Stimulated activated CD4-positive, alpha-beta T cell treated with anti-CD3 and anti-CD28 coated beads, Interleukin-2, amount 100 ng/mL, for 4 hours (primary cell): ENCODE measurements at places on chromosomes 2 and 18.
A peak's percentile ranks its signal among the peaks of the same experiment; 100 is the strongest.

DNA sequence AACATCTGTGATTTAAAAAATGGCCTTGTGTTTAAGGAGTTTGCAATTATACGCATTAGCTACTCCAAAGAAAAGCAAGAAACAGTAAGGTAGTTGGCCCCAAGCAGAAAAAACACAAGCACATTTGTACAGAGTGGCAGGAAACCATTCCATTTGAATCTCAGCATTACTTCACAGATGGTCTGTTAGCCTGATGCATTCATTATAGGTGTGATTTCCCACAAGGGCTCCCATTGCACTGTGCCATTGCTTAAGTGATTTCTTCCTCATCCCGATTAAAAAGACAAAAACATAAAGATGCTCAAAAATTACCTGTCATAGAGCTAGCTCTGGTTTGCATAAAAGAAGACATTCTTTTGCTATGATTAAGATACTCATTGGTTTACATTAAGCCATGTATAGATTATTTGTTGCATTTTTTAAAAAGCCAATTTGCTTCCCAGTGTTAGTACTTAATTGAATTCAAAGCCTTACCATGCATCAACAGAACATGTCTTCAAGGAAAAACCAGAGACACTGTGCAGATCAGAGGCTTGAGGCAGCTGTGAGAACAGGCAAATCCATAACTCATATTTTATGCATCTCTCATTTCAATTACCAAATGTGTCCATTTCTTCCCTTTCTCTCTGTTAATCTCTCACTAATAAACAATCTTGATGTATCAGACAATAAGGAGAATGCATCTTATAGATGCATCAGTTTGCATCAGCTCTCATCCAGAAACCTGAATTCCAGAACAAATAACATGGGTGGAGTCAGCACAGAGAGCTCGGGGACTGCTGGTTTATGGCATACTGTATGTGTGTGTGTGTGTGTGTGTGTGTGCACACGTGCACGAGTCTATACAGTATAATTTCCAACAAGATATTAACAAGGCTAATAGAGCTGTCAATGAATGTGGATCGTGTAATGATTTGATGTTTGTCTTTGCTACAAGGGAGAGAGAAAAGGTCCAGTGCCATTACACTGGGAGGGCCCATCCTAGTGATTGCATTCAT is 558.6 kb upstream of the HS6ST1 start:
- no peak for DNase-seq

DNA sequence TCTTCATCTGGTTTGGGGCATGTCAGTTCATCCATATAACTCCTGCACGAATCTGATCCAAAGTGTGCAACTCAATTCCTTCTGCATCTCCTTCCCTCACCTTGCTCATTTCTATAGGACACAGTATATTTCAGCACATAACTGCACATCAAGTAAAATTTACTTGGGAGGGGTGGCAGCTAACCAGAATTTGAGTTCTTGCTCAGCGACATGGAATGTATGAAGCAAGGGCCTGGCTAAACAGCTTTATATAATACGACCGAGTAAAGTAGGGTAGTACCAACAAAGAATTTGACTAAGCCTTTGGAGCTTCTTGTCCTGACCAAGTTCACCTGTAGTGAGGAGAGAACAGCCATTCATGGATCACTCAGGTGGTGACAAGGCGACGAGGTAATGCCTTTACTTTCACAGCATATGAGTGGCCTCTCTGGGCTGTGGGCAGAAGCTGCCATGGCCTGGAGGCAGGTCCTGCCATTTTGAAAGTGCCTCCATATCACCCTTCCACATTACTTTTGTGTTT is 570.2 kb upstream of the TNP1 start:
- DNase-seq, result no peak

GRCh38 chr2:204110751-204111516 is 174.4 kb downstream of the ICOS start:
- no peak for DNase-seq

DNA sequence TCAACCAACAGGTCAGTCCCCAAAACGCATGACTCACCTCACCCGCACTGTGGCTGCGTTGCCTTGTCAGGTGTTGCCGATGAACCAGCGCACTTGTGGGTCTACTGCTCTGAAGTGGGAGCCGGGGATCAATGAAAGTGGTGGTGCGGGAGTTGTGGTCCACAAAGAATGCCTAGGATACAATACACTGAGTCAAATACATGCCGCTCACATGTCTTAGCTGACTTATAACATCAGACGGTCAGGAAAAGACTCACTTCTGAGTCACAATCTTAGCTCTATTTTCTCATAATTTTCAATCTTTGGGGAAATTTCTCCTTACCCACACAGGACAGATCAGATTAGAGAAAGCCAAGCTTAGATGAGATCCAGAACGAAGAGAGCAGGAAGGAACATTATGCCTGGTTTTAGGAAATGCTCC is 107.1 kb upstream of the STK17B start:
- DNase-seq, result peak; percentile 32

GRCh38 chr2:59025157-59025757 is 784.1 kb upstream of the FANCL start:
- DNase-seq, result no peak

DNA sequence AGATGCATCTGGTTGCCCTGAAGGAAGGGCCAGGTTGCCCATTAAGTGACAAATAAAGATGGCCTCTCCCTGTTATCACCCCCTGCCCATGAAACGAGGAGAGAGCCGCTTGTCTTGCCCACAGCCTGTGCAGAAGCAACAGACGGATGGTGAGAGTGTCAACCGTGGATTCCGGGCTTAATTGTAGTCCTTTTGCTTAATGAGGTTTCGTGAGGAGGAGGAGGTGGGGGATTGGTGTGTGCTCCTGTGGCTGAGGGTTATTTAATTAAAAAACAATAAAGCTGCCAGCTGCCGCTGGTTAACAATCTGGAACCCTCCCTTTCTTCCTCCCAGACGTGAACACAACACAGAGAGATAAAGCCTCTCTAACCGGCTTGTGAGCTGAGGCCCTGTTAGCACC is 188.0 kb upstream of the PARD3B start:
- DNase-seq, result no peak

- DNase-seq, result no peak
These were observed 19.6 kb upstream of the TEX44 start for GRCh38 chr2:231573096-231573495.

DNA sequence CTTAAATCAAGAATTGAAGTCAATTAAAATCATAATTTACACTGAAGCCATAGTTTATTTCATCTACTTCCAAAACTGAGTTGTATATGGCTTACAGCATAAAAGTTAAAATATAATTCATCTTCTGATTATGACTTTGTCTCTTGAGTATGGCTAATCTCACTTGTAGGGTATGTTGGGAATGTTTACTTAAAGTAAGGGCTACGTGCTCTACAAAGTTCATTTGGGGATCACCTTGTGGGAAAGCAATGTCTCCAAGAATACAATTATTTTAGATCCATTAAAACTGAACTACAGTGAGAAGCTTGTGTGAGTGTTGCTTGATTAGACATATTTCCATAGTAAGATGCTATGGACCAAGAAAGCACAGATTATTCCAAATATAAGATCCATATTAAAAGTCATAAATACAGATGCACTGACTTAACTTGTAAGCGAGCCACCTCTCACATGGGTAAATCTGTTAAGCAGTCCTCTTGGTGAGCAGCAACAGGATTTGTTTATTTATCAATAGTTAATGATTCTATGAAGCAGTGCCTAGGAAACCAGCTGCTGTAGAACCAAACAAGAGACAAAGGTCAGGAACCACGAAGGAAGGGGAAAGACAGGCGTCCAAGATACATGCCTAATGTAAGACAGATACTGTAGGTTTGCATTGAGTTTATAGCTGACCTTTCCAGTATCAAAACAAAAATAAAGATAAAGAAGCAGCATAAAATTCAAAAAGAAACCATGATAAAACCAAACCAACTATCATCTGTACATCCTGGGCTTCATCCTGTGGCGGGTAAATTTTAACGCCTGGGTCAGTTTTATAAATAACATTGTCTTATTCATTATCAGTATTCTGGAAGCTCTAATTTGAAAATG is 24.8 kb downstream of the DSG4 start:
- no peak for DNase-seq

DNA sequence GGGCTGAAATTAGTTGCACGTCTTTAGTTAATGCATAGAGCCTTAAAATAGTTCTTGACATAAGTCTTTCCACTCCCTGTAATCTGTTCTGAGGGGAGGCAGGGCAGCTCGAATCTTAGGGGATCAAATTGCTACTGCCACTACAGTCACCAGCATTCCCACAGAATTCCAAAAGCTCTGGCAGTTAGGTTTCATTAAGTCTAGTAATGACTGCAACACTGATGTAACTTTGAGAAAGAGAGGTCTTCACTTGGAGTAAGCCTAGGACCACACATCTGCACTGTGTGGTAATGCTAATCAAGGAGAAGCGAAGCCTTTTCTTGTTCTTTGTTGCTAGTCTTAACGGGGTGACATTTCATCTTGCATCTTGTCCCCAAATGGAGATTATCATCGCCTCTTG is 19.3 kb upstream of the NCK2 start:
- DNase-seq, result no peak
